Activated naive CD8-positive, alpha-beta T cell treated with anti-CD3 and anti-CD28 coated beads for 36 hours (primary cell): ENCODE measurements at places on chromosomes 5 and 9.

- DNase-seq = no peak
Measured at GRCh38 chr5:113119246-113119924, 142.8 kb downstream of the DCP2 start.

DNA sequence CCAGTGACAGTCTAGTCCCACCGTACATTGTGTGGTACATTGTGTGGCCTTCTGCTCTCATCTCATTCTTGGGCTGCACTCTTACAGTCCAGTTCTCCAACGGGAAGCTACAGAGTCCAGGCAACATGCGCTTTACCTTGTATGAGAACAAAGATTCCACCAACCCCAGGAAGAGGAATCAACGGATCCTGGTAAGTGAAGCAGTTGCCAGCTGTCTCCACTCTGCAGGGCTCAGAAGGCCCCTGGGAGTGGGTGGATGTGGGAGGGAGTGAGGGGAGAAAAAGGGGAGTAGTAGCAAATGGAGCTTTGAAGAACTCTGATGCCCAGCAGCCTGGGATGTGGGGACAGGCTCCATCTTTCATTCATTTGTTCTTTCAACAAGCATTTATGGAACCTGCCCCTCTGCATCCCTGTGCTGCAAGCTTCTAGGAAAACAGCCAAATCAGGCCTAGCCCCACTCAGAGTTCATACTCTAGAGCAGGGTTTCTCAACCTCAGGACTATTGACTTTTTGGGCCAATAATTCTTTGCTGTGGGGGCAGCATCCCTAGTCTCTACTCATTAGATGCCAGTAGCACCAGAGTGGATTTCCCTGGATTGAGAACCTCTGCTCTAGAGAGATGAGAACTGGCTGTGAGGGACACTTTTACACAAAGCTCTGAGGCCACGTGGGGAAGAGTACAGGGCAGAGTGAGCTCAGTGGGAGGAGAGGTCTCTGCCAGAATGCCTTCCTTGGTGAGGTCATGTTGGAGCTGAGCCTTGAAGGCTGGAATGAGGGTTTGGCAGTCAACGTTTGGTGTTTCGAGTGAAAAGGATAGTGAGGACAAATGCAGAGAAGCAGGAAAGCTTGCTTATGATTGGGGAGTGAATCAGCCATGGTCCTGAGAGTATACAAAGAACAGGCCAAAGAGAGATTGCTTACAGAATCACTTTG, 1.1 kb downstream of the POLR1E start:
- no peak for DNase-seq

DNA sequence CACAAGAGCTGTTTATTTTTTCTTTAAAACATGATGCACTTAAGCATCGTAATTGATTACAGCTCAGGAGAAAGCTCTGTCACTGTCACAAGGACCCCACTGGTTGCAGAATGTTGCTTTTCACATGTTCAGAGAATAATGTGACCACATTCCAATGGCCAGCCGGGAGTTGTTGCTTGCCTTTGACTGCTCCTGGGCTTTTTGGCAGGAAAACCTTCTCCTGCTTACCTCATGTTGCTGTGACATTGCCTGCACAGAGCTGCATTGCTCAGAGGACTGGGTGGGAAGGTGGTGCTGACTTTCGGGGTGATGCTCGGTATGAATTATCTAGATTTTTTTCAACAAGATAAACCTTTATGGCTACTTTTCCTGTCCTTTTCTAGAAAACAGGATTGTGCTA, 88.2 kb downstream of the PALM2AKAP2 start:
- no peak for DNase-seq

DNA sequence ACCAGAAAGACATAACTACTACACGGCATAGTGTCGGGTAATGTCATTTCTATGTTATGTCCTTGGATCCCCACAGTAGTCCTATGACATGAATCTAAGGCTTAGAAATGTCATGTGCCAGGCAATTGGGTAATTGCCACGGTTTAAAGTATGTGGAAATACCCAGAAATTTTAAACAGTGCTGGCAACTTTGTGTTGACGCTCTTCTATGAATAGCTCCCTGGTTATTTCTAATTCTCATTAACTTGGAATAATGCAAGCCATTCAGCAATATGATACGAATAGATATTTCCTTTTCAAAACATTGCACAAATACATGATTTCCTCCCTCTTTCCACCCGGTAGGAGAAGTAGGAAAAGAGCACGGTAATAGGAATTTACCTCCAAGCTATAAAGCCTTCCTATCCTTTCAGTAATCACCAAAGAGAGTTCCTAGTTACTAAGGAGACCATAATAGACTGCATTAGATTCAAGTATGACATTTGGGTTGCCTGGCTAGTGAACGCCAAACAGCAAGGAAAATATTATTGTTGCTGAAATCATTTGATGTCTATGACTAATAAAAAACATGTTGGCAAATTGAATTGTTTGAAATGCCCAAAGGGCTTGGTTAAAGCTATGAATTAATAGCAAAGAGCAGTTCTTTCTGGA, 168.4 kb downstream of the CCDC192 start:
- no peak for DNase-seq

- no peak for DNase-seq
Measured at GRCh38 chr9:7974335-7974960, 174.9 kb upstream of the DMAC1 start.

- no peak for DNase-seq
Measured at GRCh38 chr9:72984991-72985390, 32.1 kb upstream of the ALDH1A1 start.
